H54 (cell line): ENCODE measurements at places on chromosomes 11 and 22.

- no peak for DNase-seq
These were observed 1.7 kb upstream of the RCOR2 start for GRCh38 chr11:63918507-63919191.

- DNase-seq, result no peak
These were observed 17.3 kb downstream of the PHLDA2 start for GRCh38 chr11:2911785-2912391.

- DNase-seq, result no peak
These were observed 226.9 kb downstream of the SNX19 start for GRCh38 chr11:130689222-130689908.

DNA sequence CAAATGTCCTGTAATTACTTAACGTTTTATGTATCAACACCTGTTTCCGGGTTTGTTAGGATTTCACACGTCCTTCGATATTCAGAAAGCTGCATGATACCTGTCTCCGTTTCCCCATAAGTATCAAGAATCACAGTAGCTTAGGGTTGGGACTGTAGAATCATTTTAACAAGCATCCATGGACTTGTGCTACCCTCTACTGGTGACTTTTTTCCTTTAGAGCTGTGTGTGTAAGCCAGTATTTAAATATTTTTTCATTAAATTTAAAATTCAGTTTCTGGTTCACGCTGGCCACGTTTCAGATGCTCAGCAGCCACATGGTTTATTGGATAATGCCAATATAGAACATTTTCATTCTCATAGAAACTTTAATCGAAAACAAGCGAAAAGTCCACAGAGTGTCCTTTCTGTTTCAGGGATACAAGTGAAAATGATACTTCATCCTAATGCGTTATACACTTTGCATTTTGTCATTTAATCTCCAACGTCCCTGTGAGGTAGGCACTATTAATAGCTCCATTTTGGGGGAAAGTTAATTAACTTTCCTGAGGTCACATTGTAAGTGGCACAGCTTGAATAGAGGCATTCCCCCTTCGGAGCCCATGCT is 61.5 kb upstream of the SLC25A18 start:
- peak; percentile 13 for DNase-seq

DNA sequence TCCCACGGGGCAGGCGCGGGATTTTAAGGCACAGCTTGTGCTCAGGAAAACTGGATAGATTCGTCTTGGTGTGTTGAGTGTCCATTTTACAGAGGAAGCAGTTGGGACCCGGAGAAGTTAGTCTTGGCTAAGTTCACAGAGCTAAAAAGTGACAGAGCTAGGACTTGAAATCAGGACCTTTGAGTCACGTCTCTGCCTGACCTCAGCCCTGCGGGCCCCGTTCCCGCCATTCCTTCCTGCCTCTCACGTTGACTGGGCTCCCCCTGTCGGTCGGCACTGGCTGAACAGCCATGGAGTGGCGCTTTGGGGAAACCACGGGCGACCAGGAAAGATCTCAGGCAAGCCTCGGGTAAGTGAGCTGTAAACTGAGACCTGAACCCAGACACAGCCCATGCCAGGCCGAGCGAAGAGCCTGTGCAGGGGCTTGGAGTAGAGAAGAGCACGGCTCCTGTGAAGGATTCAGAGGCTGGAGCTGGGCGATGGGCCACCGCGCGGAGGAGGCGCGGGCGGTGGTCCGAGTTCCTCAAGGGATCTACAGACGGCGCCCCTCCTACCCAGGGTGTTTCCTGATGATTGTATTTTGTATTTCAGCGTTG is 54.1 kb downstream of the WNT11 start:
- DNase-seq, result peak; percentile 91

DNA sequence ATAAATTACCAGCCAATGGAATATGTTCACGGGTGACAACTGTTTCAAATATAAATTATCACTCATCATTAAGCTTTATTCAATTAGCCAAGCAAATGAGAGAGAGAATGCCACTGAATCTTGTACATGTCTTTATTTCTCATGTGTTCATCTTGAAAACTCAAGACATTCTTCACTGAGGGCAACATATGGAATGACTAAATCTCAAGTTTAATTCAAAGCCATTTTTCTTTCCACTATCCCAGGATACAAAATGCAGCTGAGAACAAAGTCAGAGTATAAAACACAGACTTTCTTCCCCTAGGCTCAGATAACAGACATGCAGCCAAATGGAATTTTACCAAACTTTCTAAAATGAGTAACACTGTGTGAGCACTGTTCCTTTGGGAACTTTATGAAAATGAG is 12.1 kb upstream of the BBOX1 start:
- no peak for DNase-seq

DNA sequence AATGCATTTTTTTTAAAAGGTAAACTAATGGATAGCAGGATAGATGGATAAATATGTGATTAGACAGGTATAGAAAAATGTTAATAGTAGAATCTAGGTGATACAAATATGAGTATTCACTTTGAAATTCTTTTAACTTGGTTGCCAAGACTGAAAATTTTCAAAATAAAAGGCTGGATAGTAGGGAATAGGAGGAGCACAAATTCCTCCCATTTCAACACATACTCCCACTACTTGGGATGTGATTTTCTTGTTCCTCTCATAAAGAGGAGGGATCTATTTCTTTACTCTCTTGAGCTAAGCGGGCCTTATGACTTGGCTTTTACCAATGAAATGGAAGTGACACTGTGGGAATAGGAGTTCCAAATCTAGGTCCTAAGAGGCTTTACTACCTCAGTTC is 35.9 kb downstream of the PIK3C2A start:
- DNase-seq, result no peak

- DNase-seq, result no peak
These were observed 752.7 kb downstream of the METTL15 start for GRCh38 chr11:28860893-28861292.

GRCh38 chr11:2963112-2963754 is 28.9 kb downstream of the NAP1L4 start:
- DNase-seq, result no peak
